Putamen (tissue), 1 donor: ENCODE measurements at places on chromosomes 1 and 21.

- DNase-seq: no peak
These were observed 199.2 kb upstream of the ESRRG start for GRCh38 chr1:216922406-216922805.

DNA sequence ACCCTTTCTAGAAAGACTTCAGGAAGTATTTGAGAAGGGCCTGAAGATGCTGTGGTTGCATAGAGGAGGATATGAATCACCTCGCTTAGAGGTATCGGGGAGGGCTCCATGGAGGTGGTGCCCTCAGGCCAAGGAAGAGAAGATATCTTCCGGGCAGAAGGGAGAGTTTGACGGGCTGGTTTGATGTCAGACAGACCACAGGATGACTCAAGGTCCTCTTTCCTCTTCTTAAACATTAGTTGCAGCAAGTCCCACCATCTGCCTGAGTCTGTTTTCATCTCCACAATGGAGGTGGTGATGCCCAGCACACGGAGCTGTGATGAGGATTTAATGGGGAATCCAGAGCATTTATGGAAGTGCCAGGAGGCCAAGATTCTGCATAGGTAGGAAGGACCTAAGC is 25.1 kb upstream of the RUNX3 start:
- DNase-seq: no peak

- no peak for DNase-seq
These were observed 26.9 kb upstream of the LBR start for GRCh38 chr1:225454733-225455132.

DNA sequence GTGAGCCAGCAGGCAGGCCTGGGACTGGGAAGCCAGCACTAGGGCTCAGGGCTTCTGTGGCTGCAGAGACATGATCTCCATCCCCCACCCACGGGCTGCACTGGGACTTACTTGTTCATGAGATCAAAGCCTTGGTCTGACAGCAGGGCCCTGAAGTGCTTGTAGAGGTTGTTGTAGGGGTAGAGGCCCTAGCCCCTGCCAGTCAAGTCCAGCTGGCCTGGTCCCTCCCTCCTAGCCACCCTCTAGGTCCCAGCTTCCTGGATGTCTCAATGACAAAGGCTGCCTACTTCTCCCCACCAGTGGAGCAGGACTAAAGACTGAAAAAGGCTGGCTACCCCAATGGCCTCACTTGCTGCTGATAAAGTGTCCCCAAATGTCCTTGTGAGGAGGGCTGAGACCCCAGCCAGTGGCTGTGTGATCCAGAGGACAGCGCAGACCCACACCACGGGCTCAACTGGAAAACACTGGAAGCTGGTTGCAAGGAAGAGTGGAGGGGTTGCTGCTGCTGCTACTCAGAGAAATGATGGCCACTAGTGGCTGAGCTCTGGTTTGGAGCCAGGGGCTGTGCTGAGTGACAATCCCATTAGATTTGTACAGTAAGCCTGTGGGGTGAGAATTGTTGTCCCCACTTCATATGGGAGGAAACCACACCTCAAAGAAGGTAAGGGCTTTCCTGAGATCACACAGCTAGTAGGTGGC is 1.4 kb downstream of the HTR1D start:
- no peak for DNase-seq

GRCh38 chr1:41950820-41951219 is 32.1 kb upstream of the HIVEP3 start:
- no peak for DNase-seq

DNA sequence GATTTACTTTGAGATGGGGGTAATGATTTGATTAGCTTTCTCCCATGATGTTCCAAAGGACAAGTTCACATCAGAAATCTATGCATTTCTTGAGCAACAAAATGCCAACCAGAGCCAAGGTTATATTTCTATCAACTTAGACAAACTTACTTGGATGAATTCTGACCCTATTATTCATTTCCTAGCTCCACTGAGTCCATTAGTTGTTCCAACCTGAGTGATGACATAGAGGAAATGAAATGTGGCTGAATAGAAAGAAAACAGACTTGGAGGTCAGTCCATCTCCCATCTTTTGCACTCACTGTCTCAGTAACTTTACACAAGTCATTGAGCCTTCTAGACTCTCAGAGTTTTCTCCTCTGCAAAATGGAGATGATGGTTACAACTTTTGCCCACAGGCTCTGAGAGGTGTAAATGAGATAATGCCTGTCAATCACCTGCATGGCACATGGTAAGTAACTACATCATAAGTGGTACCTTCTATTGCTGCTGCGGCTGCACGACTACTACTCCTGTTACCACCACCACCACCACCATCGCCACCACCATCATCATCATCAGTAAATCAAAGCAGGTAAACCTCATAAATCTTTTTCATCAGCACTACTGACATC is 98.2 kb downstream of the PTPN14 start:
- DNase-seq: no peak

DNA sequence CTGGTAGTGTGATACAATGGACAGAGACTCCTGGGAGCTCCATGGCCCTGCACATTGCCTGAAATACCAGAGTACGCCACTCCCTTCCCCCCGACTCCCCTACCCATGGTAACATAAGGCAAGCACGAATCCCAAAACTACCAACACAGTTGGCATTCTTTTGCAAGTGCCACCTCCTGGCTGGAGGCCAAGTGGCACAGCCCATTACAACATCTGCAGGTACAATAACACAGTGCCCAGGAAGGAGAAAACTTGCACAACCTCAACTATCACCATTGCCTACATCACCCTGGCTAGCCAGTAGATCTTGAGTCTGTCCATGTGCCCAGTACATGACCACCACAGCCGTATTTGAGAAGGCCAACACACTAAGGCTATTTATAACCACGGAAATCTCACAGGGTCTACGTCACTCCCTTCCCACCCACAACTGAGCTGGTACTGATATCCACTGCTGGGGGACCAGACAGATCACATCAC is 11.7 kb downstream of the ADAMTS1 start:
- DNase-seq: no peak

- no peak for DNase-seq
These were observed 51.5 kb downstream of the SYT2 start for GRCh38 chr1:202658769-202659168.

- DNase-seq: no peak
These were observed 149.4 kb downstream of the RYR2 start for GRCh38 chr1:237191403-237191802.

DNA sequence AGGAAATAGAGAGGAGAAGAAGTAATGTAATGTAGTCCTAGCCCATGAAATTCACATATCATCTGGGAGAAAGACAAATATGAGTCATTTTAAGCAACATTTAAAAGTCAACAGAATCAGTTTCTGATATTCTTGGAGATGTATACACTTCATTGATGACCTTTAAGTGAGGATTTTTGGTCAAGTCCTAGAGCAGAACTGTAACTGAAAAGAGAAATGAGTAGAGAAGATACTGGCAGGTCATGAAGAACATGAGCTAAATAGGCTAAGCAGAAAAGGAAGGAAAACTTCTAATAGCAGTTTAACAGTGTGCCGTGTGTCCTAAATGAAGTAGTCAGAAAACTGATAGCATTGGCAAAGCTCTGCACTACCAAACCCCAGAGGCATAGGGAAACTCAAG is 4.6 kb downstream of the ZFP69B start:
- no peak for DNase-seq

DNA sequence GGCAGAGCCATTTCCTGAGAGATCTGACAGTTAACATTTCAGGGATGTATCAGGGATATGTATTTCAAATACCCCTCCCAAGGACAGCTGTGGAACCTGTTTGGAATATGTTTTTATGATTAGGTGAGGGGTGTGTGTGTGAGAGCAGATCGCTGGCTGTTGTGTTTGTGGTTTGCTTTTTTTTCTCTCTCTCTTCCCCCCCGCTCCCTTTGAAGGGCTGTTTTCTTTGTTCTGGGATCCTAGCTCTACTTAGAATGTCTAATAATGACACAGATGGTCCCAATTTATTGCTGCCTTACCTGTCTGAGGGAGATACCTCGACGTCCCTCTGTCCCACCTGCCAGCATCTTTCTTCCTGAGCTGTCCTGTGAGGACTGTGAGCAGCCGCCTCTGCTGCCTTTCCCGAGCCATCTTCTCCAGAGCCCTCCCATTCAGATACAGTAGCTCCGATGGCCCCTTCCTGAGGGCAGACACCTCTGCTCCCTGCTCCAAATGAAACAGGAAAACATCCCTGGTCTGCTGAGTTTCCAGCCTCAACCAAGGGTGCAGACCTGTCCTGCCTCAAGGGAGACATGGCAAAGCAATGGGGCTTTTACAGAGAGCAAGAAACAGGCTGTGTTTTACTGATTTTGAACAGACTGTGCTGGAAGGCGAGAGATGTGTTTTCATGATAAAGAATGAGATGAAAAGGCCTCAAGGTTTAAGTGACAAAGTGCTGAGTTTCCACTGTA is 138.0 kb upstream of the TNR start:
- DNase-seq: no peak

- peak; percentile 96 for DNase-seq
These were observed at the start of gene CFAP410 for GRCh38 chr21:44338971-44339910. Gene CFAP410 (minus strand): TSS chr21:44339390. CDS start chr21:44339194, 196 bp downstream.

DNA sequence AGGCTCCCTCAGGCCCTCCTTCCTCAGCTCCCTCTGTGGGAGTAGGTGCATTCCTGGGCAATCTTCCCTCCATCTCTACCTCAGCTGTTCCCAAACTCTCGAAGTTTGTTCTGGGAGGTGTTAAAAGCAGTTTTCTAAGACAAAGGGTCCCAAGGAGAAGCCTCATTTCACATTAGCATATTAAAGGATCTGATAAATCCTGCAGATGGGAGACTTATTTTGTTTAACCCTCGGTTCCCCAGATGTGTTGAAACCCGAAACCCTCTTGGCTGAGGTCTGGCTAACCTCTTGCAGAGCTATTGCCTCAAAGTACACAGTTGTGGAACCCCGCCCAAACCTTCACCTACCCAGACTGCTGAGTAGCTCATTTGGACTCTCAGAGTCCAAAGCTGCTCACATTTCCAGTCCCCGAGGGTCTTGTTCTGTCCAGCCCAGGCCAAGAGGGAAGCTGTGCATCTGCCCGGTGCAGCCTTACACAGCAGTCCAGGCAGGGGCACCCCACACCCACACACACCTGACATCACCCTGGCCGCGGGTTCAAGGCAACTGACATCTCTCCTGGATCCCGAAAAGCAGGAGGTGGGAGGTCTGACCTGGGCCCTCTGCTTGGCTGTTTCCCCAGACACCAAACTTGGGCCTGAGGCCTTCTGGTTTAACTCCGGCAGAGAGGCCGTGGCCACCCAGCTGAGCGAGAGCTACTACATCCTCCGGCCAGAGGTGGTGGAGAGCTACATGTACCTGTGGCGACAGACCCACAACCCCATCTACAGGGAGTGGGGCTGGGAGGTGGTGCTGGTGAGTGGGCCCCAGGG is 19.5 kb upstream of the SELENON start:
- no peak for DNase-seq

DNA sequence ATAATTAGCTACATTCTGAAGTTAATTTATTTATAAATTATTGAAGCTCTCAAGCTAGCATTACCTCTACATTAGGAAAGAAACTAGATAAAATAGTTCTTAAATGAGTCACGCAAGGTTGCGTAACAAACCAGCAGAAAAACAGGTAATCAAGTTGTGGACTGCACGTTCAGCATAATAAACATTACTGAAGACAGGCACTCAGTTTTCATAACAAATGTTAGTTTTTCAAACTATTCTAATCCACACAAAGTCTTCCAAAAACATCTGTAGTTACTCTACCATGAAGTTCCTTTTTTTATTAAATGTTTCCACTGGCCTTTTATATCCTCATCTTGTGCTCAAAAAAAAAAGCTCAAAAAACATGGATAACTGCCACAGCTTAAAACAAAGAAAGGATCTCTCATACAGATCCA is 1.3 kb downstream of the TOR1AIP2 start:
- DNase-seq: no peak
